ENCODE measurements at places on chromosomes 12 and 14. TPM values are rescaled to one million over a fixed set of nuclear protein-coding genes. Genes with fewer than 3 reads are reported as not detected.

The KLRG1 gene
- 5.1 TPM for total RNA-seq

The GALNT8 gene
- total RNA-seq, result 1.5 TPM

The TRIM9 gene
- 3.3 TPM for total RNA-seq

The ACVRL1 gene
- 157 TPM for total RNA-seq

The ASB2 gene
- total RNA-seq, result not detected

The KRT85 gene
- not detected for total RNA-seq

The SYT10 gene
- not detected for total RNA-seq

The HOXC13 gene
- total RNA-seq, result not detected

The KRT6B gene
- not detected for total RNA-seq

The GYS2 gene
- 7.3 TPM for total RNA-seq

The LRP1-AS gene
- not detected for total RNA-seq

The REP15 gene
- 1.1 TPM for total RNA-seq

The IFI27 gene
- total RNA-seq, result 133 TPM

The SPATA7 gene
- total RNA-seq, result 16.3 TPM

The CCDC198 gene
- not detected for total RNA-seq

The ETFBKMT gene
- 5.7 TPM for total RNA-seq

The GPD1 gene
- total RNA-seq, result 2,409 TPM

The TSPAN11 gene
- total RNA-seq, result not detected

The C14orf39 gene
- 0.33 TPM for total RNA-seq

The KRT82 gene
- total RNA-seq, result not detected

The DDX23 gene
- 41.5 TPM for total RNA-seq

The LTBP2 gene
- total RNA-seq, result 39.6 TPM

The AHNAK2 gene
- 41.6 TPM for total RNA-seq

The FAIM2 gene
- not detected for total RNA-seq

The KRT73 gene
- not detected for total RNA-seq

The POTEG gene
- not detected for total RNA-seq

The ACSS3 gene
- 169 TPM for total RNA-seq

The CIDEB gene
- 5.2 TPM for total RNA-seq

The PAPLN gene
- total RNA-seq, result 25.5 TPM

The KLRB1 gene
- 2.2 TPM for total RNA-seq

The CD163L1 gene
- total RNA-seq, result 1.7 TPM

The KRT72 gene
- total RNA-seq, result not detected

The LHX5 gene
- not detected for total RNA-seq

The RHNO1 gene
- total RNA-seq, result 5.9 TPM

The MAP1LC3B2 gene
- total RNA-seq, result not detected

The NEUROD4 gene
- not detected for total RNA-seq

The KCNK10 gene
- total RNA-seq, result not detected

The PLCZ1 gene
- not detected for total RNA-seq
